Fibroblast of skin of back (primary cell): ENCODE measurements at places on chromosomes 13 and 19.

- no peak for DNase-seq
Measured at GRCh38 chr13:42549552-42549936, 24.4 kb upstream of the TNFSF11 start.

DNA sequence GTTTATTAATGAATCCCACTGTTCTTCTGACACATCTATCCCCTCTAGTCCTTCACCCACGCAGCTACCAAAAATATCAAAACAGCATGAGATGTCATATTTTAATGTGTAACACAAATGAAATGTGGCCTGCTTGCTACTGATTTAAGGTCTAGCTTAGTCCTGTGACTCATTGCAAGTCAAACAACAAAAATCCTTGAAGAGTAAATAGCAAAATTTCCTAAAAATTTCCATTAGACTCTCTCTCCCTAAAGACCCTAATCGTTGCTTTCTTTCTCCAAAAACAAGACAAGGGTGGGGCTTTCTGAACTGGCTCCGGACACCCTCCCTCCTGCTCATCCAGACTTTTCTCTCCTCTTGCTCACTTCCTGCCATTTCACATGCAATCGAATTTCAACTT is 99.9 kb upstream of the IPO5 start:
- DNase-seq: peak; percentile 73

DNA sequence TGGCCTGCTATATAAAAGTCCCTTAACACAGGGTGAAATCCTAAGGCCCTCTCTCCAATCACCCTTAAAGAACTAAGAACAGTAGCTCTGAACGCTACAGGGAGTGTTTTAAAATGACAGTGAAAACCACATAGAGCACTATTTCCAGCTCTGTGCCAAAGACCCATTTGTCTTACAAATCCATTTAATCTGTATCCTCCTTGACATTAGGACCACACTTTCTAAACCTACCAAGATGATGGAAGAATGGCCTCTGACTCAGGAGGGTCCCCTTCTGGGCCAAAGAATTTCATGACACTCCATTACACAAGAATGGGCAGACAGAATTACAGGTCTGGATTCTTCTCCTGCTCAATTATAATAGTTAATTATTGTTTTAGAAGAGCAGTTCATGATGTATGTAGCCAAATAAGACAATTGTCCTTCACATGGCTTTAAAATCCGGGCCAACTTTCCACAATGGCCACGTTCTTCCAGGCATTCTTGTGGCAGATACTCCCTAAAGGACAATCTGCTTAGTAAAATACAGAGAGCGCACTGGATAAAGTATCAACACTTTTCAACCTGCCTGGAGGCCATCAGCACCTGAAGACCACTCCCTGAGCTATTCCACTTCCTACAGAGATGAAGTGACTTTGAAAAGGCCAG is 61.0 kb downstream of the STK24 start:
- DNase-seq: no peak

GRCh38 chr19:741506-742131 is 9.3 kb upstream of the MISP start:
- peak; percentile 22 for DNase-seq

DNA sequence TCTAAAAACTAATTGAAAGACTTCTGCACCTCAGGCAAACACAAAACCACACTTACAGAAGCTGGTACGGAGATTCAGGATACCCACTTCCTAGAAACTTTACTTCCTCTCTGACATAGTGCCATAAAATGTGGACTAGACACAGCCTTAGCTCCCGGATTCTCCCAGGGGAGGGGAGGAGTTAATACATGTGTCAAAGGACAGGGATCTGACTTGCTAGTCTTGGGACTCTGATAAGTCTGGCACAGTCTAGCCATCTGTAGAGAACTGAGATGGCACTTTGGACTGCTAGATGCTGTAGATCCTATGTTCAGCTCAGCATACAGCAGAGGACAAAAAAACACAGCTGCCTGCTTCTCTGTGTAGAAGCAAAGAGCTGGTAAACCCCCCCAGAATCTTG is 769.8 kb upstream of the MIR17HG start:
- peak; percentile 2 for DNase-seq

DNA sequence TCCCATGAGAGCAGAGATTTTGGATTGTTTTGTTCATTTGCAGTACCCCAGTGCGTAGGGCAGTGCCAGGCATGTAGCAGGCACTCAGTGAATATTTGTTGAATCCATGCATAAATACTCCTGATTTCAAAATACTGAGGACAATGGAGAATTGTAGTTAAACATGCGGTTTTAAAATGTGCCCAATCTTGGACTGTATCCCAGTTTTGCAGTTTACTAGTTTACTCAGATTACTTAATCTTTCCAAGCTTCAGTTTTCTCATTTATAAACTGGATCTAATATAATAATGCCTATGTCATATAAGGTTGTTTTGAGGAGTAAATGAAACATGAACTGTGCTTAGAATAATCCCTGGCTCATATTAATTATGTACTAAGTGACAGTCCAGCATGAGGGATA is 39.0 kb downstream of the RCBTB2 start:
- no peak for DNase-seq

DNA sequence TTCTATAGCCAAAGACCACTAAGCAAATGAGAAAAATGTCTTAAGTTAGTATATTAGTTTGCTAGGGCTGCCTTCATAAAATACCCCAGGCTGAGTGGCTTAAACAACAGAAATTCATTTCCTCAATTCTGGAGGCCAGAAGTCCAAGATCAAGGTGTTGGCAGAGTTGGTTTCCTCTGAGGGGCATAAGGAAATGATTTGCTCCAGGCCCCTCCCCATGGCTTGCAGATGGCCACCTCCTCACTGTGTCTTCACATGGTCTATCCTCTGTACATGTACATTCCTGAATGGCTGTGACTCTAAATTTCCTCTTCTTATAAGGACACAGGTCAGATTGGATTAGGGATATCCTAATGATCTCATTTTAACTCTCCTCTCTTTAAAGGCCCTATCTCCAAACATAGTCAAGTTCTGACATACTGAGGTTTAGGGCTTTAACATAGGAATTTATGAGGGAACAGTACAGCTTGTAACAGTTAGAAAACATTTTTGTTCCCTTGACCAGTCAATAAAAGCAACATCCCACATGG is 307.4 kb downstream of the DIAPH3 start:
- DNase-seq: peak; percentile 5

DNA sequence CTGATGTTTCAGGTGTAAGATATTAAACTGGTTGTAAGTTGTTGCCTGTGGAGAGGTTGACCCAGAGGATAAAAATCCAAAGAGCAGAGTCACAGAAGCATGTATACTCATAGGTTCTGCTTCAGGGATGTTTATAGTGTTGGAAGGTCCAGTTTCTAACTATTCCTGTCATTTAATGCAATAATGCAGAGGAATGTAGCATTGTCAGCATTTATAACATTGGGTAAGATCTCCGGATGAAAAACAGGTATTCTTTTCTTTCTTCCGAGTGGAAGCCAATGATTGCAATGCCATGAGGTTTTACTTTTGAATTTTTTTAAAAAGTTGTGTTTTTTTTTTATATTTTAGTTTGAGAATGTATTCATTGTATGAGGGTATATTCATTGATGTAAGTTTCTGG is 771.0 kb downstream of the PCDH9 start:
- no peak for DNase-seq

DNA sequence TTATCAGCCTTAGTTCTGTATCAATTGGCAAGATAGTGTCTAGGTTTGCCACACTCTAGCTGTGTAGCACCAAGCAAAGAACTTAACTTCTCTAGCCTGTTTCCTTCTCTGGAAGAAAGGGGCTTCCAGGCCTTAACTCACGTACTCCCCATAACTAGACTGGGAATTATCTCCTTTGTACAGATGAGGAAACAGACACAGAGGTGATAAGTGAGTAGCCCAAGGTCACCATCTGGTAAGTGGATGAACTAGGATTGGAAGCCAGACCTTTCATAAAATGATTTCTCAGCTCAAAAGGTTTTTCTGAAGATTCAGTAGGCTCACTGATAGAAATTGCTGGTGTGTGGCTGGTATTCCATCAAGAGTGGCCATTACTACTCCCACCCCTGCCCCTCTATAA is 3.1 kb downstream of the ZNF428 start:
- DNase-seq: no peak

- no peak for DNase-seq
Measured at GRCh38 chr13:90447034-90447733, 900.3 kb upstream of the MIR17HG start.

GRCh38 chr19:49580264-49581006 is at the start of gene NOSIP:
Gene NOSIP, minus strand, starts transcription at chr19:49580556. Its CDS starts 19,865 bp downstream, at chr19:49560691.
- DNase-seq: peak; percentile 96

GRCh38 chr19:47509973-47510372 is 4.9 kb downstream of the NAPA start:
- DNase-seq: no peak

GRCh38 chr19:46634656-46635218 is 1.3 kb downstream of the GNG8 start:
- DNase-seq: no peak

DNA sequence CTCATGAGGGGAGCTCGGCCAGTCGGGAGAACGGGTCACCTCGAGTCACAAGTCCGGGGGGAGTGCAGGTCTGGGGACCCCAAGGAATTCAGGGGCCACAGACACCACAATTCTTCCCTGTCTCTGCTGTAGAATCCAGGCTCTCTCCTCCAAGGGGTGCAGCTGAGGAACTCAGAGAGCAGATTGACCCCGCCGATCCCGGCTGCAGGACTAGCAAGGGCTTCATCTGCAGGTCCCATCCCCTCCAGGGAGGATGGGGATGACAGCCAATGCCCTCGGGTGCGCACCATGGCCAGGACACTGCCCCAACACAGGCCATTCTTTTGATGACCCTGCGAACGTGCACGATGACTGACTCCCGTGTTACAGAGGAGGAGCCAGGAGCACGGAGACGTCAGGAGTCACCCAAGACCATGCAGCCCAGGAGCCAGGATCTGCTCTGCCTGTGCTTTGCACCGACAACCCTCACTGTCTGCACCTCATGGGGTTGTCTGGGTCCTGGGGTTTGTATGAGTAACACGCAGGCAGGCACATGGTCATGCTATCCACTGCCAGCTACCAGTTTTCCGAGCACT is 48.5 kb upstream of the TUBGCP3 start:
- DNase-seq: no peak

- no peak for DNase-seq
Measured at GRCh38 chr13:29535663-29536655, 59.5 kb downstream of the SLC7A1 start.

DNA sequence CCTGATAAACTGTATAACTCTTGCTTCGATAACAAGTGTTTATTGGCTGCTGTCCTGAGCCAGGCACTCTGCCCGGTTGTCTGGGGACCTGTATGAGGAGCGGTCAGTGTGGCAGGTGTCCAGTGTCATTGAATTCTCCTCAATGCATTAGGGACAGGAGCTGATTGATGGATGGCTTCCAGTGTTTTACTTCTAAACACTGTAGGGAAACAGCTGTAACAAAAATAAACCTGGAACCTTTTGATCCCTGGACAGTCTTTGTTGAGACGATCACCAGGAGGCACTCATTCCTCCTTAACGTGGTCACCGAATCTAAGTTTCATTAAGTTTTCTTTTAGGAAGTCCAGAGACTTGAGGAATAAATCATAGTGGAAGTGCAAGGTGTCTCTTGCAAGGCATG is 17.9 kb downstream of the UBAC2 start:
- DNase-seq: no peak

DNA sequence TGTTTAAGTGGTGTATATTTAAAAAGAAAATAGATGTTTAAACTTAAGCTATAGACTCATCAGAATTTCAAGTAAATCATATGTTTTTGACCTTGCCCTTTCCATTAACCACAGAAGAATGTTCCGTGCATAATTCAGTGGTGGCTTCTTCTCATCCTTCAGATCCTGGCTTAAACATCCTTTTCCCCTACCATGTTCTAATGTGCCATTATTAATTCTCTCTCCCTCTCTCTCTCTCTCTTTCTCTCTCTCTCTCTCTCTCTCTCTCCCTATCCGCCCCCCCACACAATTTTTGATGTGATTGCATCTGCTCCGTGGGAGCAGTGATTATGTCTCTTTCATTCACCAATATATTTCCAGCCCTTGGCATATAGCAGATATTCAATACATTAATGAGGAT is 116.4 kb downstream of the DCLK1 start:
- no peak for DNase-seq

DNA sequence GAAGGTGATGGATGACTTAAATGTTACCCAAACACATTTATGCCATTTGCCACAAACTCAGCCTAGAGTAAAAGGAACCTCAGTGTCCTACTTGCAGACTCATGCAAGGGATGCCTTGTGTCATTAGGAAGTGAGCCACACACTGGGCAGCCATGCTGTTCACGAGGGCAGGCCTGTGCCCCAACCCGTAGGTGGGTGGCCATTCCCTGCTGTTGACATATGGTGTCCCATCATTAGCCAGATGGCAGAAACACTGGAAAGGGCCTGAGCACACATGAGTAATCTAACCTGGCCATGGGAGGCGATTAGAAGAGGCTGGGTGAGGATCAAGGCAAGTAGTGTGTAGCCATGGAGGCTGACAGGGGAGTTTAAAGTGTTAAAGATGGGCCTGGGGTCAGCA is 9.7 kb upstream of the LRCH1 start:
- DNase-seq: no peak

DNA sequence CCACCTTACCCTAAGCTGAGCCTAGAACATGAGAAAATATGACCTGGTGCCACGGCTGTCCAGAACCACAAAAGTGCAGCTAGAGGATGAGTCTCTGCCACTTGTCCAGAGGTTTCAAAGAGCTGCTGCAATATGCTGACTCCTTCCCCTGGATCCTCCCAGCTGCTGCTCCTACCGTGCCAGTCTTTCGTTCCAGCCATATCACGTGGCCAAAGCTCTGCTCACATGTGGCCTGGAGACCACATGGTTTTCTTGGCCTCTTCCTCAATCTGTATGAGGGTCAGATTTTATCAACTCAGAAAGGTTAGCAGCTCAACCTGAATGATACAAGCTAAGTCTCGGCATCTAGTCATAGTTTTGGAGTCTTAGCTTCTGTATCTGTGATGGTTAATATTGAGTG is 3.2 kb upstream of the SACS start:
- DNase-seq: no peak

DNA sequence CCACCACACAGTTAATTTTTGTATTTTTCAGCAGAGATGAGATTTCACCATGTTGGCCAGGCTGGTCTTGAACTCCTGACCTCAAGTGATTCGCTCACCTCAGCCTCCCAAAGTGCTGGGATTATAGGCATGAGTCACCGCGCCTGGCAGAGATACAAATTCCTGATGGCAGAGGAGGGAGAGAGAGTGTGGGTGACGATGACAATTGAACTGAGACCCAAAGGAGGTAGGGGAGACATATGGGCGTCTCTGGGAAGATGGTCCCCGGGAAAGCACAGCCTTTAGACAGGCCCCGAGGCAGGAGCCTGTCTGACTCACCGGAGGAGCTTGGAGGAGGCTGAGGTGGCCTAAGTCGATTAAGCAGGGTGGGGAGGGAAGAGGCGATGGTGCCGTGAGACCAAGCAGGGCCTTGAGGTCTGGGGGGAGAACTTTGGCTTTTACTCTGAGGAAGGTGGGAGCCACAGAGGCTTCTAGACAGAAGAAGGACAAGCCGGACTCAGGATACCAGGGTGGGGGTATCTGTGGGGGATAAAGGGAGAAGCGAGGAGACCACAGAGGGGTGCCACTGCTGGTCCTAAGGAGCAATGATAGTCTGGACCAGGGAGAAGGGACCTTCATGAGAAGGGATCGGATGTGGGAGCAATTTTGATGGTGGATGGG is 38.2 kb downstream of the ARRDC2 start:
- DNase-seq: peak; percentile 90
